ENCODE measurements at places on chromosomes 16 and 17.

- no peak for DNase-seq
- no peaks in the 10 kb centered on the region for H3K36me3 ChIP-seq
- peaks cover 12% of the 10 kb centered on the region for H3K27me3 ChIP-seq
- no peak overlapping the region for H3K27ac ChIP-seq
These were observed 33.9 kb downstream of the CMTM4 start for GRCh38 chr16:66662445-66663194.

- H3K27ac ChIP-seq = no peak overlapping the region
- H3K4me3 ChIP-seq = no peak overlapping the region
- DNase-seq = no peak
These were observed 34.4 kb downstream of the GDPD1 start for GRCh38 chr17:59254742-59255141.

DNA sequence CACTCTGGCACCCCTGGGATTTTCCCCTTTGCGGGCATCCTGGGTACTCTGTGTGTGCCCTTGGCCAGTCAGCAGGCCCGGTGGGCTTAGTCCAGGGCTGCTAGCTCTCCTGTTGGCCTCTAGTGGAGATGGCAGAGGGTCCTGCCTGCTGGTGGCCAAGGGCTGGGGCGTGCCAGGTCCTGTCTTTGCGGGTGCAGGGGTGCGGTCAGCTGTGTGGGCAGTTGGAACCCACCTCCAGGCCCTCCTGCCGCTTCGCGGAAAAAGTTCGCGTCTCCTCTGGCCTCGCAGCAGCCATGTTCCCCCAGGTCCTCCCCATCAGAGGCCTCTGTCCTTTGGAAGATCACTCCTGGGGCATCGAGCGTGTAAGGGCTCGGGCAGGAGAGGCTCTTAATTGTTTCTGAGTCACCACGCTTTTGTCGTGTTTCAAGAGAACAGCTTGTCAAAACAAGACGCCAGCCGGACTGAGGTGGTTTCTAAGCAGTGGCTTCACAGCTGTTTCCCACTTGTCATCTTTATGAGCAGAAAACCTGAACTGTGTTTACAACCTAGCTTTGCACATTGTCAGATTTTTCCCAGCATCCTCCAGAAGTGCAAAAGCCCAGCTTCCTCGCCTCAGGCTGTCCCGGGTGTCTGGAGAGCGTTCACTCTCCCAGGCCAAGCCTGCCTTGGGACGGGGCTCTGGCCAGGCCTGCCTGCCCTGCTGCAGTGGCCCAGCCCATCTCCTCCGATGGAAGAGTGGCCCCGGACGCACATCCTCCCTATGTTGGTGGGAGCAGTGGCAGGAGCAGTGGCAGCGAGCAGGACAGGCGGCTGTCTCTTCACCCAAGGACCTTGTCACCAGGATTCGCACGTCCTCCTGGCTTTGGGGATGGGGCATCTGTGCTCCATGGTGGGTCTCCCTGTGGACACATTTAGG, 5.0 kb upstream of the DNASE1L2 start:
- peaks cover 1% of the 10 kb centered on the region for H3K4me1 ChIP-seq
- no peak overlapping the region for H3K4me3 ChIP-seq
- H3K27me3 ChIP-seq = no peaks in the 10 kb centered on the region

- H3K4me3 ChIP-seq = no peak overlapping the region
- no peak overlapping the region for H3K27ac ChIP-seq
- H3K27me3 ChIP-seq = no peaks in the 10 kb centered on the region
- H3K4me1 ChIP-seq = peaks cover 3% of the 10 kb centered on the region
- peaks cover 4% of the 10 kb centered on the region for H3K36me3 ChIP-seq
These were observed 13.3 kb downstream of the CAPN15 start for GRCh38 chr16:540645-541340.

DNA sequence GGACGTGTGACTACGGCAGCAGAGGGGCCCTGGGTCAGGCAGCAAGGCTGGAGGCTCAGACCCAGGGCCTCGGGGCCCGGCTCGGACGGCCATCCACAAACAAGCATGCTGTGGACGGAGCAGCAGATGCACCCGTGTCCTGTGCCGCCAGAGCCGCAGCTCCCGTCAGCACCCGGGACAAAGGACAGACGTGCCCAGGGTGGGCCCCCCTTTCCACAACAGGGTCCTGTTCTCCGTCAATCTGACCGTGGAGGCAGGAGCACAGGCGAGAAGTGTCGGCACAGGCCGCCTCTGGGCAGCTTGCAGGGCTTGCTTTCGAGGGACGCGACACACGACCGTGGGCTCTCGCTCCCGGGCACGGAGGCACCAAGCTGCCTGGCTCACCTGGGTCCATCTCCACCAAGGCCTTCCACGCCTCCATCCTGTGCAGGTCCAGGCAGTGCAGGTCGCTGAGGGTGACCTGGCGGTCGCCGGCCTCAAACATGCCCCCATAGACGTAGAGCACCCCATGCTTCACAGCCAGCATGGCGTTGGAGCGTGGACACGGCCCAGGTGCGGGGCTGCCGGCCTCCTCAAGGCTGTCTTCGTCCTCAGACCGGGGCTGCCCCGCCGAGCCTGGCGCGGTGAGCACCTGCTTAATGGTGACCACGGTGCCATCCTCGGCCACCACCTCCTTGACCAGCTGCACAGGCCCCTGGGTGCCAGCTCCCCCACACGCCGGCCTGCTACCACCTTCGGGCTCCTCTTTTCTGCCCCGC, 56.7 kb downstream of the KLHDC4 start:
- no peak overlapping the region for H3K27ac ChIP-seq
- H3K4me1 ChIP-seq = peaks cover 12% of the 10 kb centered on the region
- H3K4me3 ChIP-seq = no peak overlapping the region
- H3K27me3 ChIP-seq = no peaks in the 10 kb centered on the region

GRCh38 chr16:64627781-64628180, 494.1 kb downstream of the CDH11 start:
- H3K4me3 ChIP-seq = no peak overlapping the region
- no peaks in the 10 kb centered on the region for H3K27me3 ChIP-seq
- H3K36me3 ChIP-seq = no peaks in the 10 kb centered on the region
- no peak overlapping the region for H3K27ac ChIP-seq

- peak overlapping the region; percentile 42 for H3K27ac ChIP-seq
- no peak for DNase-seq
- H3K36me3 ChIP-seq = peaks cover 20% of the 10 kb centered on the region
- no peak overlapping the region for H3K4me3 ChIP-seq
- peaks cover 22% of the 10 kb centered on the region for H3K4me1 ChIP-seq
These were observed 3.3 kb upstream of the CDK5R1 start for GRCh38 chr17:32483451-32484019.

- peaks cover 31% of the 10 kb centered on the region for H3K27me3 ChIP-seq
- H3K27ac ChIP-seq = no peak overlapping the region
- no peak for DNase-seq
- no peaks in the 10 kb centered on the region for H3K4me1 ChIP-seq
- H3K36me3 ChIP-seq = no peaks in the 10 kb centered on the region
These were observed 35.8 kb upstream of the LHX1 start for GRCh38 chr17:36901506-36901905.

GRCh38 chr17:45230787-45231480, 9.2 kb downstream of the FMNL1 start:
- peaks cover 82% of the 10 kb centered on the region for H3K4me1 ChIP-seq
- peak overlapping the region; percentile 96 for H3K4me3 ChIP-seq
- H3K27me3 ChIP-seq = no peaks in the 10 kb centered on the region
- peaks cover 49% of the 10 kb centered on the region for H3K36me3 ChIP-seq
- H3K27ac ChIP-seq = peak overlapping the region; percentile 99
- DNase-seq = no peak

All from activated naive CD8-positive, alpha-beta T cell treated with anti-CD3 and anti-CD28 coated beads for 36 hours (primary cell).